Astrocyte of the spinal cord (primary cell): ENCODE measurements at places on chromosomes 2 and 18.

DNA sequence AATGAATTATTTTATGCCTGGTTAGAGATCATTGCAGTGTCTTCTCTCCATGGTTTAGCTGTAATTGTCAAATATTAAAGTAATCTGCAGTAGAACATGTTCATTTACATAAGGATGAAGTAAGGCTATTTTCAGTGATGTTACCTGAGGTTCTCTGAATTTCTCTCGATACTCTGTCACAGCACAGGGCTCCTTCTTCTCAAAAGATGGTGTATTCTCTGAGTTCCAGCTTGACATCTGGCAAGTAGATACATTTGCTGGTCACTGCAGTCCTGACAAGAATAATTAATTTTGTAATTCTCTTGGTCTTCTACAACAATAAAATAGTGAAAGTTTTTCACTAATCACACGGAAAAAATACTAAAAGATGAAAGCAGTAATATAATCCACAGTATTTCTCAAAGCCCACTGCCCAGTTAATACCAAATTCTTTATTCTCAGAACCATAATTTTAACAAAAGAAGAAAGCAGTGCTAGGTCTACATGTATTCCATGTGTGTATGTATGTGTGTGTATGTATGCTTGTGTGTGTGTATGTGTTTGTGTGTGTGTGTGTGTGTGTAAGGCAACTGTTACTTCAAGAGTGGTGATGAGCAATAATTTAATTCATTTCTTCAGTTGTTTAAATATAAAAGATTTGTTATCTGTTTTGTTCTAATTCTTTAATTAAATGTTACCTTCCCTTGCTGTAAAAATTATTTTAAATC lies 1165.5 kb upstream of the SLC39A10 start:
- DNase-seq: no peak

DNA sequence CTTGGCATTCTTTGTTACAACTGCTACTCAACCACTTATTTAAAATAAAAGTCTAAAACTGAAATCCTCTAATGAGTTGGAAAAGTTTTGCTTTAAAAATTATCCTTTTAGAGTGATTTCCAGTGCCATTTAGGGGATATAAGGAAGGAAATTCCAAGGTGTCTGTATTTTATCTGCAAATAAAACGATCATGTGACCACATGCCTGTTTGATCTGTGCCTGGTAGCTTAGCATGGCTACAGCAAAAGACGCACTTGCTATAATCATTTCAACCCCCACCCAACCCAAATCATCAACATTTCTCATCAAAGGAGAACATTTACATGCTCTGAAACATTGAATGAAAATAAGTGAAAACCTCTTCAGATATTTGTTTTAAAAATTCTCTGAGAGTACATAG lies 615.1 kb downstream of the IRS1 start:
- no peak for DNase-seq

- DNase-seq: no peak
Measured at GRCh38 chr2:37149626-37150322, 7.0 kb downstream of the EIF2AK2 start.

DNA sequence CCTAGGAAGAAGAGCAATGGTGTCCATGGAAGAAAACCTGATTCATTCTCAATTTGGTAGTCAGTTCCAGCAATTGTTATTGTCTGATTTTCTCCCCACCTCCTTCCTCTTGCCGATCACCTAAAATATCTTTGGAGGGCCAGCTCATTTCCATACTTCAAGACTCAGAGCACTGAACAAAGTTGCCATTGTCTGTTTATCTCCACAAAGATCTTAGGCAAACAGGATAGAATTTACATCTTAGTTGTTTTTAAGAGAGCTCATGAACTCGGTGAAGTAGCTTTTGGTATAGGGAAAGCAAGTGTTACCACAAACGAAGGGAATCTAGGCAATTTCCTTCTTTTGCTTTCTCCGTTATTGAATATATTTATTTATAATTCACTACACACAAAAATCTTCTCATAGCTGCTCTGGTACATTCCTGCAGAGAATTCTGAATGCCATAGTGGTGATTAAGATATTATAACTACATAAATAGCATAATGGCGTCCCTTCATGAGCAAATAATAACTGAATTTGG lies 41.5 kb upstream of the CHST9 start:
- DNase-seq: no peak
